ENCODE measurements at places on chromosomes 6 and 20.

DNA sequence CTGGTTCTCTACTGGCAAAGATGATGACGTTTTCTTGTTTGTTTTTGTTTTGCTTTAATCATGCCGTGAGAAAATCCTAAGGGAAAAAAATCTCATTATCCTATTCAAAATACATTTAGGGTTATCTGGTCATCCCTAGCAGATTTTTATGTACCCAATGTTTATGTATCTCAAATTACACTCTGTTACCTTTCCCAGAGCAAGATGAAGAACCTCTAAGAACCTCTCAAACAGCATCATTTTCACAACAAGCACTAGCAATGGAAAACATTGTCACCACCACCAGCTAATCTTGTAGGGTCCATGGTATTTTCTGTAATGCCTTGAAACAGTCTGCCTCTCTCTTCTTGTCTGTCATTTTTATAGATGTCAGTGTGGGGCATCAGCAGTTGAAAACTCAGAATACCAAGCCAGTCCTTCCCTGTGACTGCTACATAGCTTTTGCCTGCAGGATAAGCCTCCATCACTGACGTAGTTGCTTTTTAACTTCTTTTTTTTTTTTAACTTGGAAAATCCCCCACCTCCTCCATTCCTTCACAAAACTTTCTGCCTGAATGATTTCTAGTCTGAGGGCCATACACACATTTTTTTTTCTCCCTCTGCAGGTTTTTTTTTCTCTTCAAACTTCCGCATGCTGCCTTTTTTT, 2.4 kb upstream of the SNAP25 start:
- no peak for DNase-seq

DNA sequence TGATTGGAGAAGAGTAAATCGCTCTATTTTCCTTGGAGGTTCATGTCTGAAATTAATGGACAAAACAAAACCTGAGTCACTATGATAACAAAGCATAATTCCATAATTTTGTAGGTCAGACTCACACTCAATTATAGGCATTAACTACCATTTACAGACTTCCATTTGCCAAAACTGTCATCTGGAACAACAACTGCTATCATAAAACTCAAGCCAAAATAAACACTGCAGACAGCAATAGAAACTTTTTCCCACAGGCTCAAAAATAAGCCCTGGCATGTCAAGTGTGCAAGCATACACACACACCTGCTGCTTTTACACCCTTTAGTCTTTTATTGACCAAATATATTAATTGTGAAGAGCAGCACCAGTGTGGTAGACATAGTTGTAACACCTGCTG, 7.1 kb downstream of the MRPS10 start:
- DNase-seq = no peak

- no peak for DNase-seq
Observed at GRCh38 chr6:112154711-112155110, 67.3 kb downstream of the FAM229B start.

DNA sequence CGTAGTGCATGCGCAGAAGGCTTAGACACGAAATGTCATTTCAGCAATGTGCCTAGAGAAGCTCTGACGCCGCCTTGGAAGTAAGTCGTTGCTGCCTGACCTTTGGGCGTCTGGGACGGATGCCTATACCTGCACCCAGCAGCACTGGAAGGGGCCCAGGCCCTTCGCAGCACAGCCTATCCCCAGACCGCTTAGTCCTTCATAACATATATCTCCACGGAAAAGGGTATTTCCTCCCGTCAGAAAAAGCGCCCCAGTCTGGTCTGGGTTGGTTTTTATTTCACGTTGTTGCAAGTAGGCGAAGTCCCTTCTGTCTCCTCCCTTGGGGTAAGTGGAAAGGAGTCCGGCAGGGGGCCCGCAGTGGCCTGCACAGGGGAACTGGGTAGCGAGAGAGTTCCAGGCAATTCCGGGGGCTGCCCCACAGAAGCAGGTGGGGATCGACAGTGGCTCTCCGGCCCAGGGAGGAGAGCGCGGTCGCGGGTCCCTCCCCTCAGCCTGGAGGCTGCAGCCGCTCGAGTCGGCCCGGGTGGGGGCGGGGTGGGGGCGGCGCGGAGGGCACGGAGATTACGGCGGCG, 559 bp upstream of the EYA4 start:
- peak; percentile 37 for DNase-seq

- DNase-seq = no peak
Observed at GRCh38 chr6:78559056-78559455, 308.3 kb upstream of the IRAK1BP1 start.

DNA sequence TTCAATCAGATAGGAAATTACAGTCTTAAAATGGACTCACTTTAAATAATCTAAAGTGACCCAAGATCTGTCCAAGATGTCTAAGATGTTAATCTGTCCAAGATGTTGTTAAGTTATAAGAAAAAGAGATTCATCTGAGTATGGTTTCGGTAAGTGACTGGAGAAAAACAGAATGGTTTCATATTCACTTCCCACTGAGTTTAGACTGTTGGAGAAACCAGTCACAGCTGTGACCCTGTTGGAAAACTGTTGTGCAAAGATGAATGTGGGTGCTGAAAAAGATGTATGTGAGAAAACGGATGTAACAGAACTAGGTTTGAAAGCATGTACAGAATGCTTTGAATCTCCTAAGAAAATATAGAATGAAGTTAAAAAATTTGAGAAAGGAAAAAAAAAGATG, 325.9 kb downstream of the COL12A1 start:
- no peak for DNase-seq

DNA sequence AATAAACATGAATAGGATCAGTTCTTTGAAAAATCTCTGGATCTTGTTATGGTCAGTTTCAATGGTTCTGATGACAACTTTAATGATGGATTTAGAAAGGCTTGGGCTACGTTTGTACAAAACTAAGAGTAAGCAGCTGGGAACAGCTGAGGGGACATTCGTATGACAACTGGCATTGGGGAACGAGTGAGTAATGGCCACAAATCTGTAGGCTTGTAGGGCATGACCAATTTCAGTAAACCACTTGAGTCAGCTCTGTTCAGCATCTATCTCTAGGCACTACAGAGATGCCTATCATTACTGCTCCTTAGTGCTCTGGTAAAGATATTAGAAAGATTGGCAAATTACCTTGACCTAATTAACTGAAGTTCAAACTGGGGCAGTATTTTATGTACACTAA, 1375.6 kb downstream of the EPHA7 start:
- DNase-seq = no peak

GRCh38 chr6:67639161-67639560, 995.9 kb upstream of the ADGRB3 start:
- no peak for DNase-seq

DNA sequence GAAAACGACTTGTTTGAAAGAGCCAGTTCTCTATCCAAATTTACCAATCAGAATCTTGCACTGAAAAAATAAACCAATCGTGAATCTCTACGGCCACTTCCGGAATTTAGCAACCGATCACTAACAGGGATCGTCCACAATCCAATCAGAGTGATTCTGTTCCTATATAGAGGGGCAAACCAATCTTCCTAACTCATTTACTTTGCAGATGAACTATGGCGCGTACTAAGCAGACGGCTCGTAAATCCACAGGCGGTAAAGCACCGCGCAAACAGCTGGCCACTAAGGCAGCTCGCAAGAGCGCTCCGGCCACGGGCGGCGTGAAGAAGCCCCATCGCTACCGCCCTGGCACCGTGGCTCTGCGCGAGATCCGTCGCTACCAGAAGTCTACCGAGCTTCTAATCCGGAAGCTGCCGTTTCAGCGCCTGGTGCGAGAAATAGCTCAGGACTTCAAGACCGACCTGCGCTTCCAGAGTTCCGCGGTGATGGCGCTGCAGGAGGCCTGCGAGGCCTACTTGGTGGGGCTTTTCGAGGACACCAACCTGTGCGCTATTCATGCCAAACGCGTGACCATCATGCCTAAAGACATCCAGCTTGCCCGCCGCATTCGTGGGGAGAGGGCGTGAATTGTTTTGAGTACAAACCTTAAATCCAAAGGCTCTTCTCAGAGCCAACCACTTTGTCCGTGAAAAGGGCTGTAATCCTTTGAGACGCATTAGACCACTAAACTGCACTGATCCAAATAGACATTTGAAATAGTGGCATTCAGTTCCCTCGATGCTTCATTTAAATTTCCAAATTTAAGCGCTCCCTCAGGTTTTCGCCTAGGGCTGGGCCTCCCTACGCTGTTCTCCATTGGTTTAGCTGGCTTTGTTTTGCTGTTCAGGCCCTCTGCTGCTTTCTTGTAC, 138.0 kb downstream of the HFE start:
- DNase-seq = peak; percentile 75

DNA sequence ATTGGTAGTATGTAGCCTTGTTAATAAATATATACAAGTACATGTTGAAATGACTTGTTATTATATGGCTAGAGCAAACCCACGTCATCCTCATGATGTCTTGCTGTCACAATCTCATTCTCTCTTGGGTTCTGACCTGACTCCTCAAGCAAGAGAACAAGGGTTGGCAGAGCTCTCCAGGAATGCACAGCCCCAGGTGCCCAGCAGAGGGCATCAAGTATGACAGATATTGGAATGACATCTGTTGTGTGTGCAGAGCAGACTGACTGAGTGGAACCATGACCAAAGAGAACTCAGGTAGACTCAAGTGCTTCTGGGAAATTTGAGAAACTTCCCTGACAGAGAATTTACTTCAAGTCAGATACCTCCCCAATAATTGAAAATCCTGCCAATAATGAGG, 90.6 kb downstream of the PAX1 start:
- DNase-seq = no peak

GRCh38 chr6:87968435-87969278, 79.0 kb upstream of the SPACA1 start:
- peak; percentile 8 for DNase-seq

DNA sequence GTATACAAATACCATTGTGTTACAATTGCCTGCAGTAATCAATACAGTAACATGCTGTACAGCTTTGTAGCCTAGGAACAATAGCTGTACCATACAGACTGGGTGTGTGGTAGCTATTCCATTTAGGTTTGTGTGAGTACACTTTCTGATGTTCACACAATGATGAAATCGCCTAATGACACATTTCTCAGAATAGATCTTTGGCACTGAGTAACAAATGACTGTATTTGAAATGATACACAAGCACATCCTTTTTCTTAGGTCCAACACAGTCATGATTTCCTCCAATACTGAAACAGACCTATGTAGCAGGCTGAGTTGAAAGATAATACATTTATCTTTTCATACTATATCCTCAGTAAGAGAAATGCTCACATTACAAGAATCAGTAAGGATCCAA, 13.9 kb downstream of the KHDRBS2 start:
- no peak for DNase-seq

DNA sequence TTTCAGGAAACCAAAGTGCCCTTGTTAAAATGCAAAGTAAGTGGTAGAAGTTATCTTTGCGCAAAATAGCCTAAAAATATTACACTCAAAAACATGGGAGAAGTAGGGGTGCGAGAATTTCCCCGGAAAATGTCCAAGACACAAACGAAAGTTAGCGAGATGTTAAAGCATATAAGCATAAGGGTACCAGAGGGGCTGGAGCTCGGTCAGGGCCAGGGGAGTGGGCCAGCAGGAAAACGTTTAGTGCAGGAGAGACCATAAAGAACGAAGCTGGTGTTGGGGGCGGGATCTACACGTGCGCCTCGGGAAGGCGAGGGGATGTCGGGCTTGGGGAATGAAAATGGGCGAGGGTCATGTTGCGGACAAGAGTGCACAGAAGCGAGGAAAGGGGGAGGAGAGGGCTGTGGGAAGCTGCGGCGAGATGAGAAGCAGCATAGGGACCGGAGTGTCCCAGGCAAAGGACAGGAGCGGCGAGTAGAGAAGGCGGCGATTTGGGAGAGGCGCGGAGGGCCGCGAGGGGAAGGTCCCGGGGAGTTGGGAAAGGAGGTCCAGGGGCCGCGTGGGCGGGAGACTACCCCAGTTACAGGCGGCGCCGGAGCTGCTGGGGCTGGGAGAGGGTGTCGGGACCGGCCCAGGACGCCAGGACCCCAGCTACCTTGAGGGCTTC, 600 bp downstream of the XPO5 start:
- DNase-seq = no peak

GRCh38 chr6:53112871-53113270, 35.8 kb downstream of the GCM1 start:
- no peak for DNase-seq

- no peak for DNase-seq
Observed at GRCh38 chr6:16729183-16729691, 32.0 kb downstream of the ATXN1 start.

- DNase-seq = no peak
Observed at GRCh38 chr6:25034431-25034921, 98.7 kb upstream of the RIPOR2 start.

- DNase-seq = no peak
Observed at GRCh38 chr6:157198425-157199279, 124.7 kb downstream of the TMEM242 start.

DNA sequence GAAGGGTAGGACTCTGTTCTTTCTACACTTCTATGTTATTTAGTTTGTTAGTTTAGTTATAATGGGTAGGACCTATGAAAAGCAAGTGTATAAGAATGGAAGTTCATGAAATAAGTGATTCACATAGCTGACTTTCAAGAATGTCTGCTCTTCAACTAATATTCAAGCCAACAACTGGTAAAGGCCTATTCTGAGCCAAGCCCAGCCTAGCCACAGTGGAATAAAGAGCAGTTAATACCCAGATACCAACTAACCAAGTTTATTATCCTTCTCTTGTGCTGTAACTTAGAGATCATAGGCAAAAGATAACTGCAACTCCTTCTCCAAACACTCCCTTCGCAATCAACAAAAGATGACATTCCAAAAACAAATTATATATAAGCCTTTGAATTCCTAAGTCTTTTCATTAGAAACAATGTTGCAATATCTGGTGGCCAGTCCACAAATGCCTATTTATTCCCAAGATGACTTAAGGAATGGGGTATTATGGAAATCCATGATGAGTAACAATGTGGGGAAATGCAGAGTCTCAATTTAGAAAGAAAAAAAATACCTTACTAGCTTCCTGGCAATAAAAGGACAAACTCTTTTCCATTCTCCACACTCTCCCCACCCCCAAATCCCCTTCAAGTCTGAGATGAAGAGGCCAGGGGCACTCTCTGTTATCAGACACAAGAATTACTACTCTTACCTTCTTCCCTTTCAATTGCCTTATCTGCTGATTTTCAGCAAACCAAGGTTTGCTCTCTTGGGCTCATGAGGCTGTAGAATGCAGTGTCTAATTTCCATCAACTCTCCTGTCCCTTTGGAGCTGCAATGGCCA, 27.4 kb downstream of the BTBD9 start:
- DNase-seq = no peak

- no peak for DNase-seq
Observed at GRCh38 chr20:51654495-51654894, 112.0 kb upstream of the NFATC2 start.

DNA sequence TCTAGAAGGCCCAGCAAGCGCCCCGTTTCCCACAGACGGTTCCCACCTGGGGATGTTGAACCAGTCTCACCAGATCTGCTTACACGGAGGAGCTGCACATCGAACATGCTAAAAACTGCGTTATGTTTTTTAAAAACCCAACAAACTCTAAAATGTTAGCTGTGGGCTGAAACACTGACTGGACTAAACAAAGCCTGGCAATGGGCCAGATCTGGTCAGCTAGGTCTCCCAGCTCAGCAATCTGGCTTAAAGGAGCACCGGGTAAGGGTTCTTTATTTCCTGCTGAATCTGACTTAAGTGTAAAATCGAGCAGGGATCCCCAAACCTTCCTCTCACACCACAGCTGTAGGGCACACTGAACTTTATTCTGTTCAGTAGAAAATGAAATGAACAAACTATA, 156.9 kb downstream of the FOXC1 start:
- no peak for DNase-seq

- peak; percentile 56 for DNase-seq
Observed at GRCh38 chr6:46674410-46674809, 13.3 kb upstream of the TDRD6 start.

GRCh38 chr20:52434041-52434425, 242.5 kb upstream of the ZFP64 start:
- DNase-seq = no peak

All from pons (tissue), 1 donor.